ENCODE measurements at places on chromosomes 13 and 19. TPM values are rescaled to one million over a fixed set of nuclear protein-coding genes. Genes with fewer than 3 reads are reported as not detected.

GRCh38 chr13:109642358-109642757, 144.0 kb downstream of the IRS2 start:
- DNase-seq = no peak

DNA sequence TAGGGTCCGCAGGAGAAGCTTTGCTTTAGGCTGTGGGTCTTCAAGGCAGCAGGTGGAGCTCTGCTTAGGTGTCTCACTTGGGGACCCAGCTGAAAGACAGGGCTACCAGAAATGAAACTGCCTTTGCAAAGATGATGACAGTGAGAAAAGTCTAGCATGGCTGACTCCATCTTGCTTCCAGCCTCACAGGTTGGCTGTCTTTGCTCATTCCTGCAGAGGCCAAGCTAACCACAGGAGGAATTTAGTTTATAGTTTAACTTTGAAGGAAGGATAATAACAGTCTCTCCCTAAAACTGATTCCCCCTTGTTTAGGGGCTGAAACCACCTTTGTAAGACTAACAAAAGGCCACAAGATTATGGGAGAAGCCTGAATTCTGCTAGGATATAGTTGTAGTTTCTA, 252.4 kb downstream of the UQCRFS1 start:
- no peak for DNase-seq

DNA sequence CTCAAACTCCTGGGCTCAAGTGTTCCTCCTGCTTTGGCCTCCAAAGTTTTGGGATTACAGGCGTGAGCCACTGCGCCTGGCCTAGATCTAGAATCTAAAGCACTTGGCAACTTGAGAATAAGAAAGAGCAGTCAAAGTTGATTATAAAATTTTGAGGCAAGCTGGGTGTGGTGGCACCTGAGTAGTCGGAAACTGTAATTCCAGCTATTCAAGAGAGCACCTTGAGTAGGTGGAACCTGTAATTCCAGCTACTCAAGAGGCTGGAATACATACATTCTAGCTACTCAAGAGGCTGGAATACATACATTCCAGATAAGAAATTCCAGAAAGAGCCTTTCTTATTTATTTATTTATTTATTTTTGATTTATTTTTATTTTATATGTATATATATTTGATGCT, 8.3 kb upstream of the NAA16 start:
- no peak for DNase-seq

DNA sequence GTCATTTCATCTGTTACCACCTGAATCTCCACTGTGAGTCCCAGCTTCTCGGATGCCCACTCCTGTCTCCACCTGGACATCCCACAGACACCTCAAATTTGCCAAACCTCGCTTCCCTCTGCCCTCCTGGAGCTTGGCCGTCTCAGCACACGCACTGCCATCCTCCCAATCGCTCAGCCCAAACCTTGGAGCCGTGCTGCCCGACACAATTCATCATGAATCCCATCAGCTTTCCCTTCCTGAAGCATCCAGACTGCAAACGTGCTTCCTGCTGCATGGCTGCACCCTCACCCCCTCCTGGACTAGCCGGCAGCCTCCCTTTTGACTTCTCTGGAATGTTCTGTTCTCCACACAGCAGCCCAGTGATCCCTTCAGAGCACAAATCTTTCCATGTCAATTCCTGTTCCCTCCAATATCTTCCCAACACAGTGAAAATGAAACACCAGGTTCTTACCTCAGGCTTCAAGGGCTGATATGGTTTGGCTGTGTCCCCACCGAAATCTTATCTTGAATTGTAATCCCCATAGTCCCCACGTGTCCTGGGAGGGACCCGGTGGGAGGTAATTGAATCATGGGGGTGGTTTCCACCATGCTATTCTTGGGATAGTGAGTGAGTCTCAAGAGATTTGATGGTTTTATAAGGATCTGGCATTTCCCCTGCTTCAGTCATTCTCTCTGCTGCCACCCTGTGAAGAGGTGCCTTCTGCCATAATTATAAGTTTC, 1.1 kb upstream of the PROZ start:
- DNase-seq = no peak

GRCh38 chr13:91045351-91046034, 302.0 kb upstream of the MIR17HG start:
- DNase-seq = no peak

- no peak for DNase-seq
Measured at GRCh38 chr13:46119883-46120614, 15.2 kb upstream of the CPB2 start.

DNA sequence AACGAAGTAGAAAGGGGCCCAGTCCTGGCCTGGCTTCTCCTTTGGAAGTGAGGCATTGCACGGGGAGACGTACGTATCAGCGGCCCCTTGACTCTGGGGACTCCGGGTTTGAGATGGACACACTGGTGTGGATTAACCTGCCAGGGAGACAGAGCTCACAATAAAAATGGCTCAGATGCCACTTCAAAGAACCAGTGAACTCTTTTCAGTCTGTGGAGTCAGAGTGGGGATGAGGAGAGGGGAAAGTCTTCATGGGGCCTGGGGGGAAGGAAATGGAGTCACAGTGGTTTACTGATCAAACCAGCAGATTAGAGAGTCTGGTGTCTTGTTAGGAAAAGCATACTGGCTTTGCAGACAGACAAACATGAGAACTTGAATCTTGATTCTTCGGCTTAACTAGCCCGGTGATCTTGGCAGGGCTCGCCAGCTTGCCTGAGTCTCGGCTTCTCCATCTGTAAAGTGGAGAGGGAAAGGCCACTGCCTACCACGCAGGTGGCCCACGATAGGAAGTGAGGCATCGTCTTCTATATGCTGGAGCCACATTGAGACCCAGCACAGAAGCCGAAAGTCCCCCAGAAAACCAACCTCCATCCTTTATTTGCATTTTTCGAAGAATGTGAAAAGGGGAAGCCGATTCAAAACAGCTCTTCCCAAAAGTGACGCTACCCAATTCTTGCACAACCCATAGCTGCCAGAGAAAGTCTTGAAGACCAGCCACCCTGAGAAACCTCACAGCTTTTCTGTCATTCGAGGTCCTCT, at the start of gene FFAR1:
FFAR1 (plus strand) TSS at position 732 of the 759 bp plus-strand sequence. CDS start 3,650 bp downstream, outside the sequence.
- DNase-seq = peak; percentile 28

DNA sequence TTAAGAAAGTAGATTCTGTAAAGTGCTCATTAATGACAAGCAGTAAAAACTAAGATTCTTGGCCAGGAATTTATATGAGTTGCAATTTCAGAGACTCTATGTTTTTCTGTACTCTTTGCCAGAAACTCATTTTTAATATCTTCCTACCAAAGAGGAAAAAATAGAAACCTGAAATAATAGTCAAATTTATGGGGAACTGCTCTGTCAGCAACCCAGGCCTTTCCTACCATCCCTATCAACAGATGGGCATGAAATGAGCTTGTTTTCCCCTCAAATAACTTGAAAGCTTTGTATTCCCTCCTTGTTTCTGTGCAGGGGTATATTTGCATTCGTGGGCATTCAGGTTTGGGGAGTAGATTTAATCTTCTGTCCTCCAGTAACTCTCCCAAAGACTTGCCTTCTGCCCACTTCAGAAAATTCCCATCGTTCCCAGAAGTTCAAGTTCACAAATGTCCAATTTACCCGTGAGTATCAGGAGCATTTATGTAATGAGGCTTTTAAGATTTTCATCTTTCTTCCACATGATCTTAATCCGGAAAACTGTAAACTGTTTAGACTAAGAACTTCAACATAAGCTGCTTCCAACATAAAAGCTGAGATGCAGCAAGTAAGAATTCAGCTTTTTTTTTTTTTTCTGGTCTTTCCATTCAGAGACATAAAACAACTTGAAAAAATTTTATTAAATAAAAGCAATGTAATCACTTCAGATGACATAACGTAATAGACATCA, 363.1 kb downstream of the EFNB2 start:
- no peak for DNase-seq

GRCh38 chr19:6423499-6424194, 964 bp downstream of the KHSRP start:
- no peak for DNase-seq

- DNase-seq = no peak
Measured at GRCh38 chr13:32829676-32830335, 186.4 kb upstream of the KL start.

- DNase-seq = no peak
Measured at GRCh38 chr13:37457612-37458011, 141.0 kb downstream of the POSTN start.

DNA sequence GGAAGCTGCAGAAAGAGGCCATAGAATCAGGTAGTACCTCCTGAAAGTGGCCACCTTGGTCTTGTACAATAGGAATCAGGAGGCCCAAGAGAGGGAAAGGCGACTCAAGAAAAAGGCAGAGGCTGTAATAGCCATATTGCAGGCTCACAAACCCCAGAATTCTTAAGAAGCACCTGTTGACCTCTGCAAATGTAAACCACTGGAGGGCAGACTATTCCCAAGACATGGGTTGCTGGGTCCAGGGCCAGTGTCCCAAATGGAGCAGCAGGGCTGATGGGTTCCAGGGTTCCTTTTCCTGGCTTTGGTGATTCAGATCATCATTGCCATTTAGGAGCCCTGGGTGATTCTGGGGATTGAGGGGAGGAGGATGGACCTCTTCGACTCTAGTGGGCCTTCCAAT, 167.6 kb downstream of the B3GLCT start:
- no peak for DNase-seq

DNA sequence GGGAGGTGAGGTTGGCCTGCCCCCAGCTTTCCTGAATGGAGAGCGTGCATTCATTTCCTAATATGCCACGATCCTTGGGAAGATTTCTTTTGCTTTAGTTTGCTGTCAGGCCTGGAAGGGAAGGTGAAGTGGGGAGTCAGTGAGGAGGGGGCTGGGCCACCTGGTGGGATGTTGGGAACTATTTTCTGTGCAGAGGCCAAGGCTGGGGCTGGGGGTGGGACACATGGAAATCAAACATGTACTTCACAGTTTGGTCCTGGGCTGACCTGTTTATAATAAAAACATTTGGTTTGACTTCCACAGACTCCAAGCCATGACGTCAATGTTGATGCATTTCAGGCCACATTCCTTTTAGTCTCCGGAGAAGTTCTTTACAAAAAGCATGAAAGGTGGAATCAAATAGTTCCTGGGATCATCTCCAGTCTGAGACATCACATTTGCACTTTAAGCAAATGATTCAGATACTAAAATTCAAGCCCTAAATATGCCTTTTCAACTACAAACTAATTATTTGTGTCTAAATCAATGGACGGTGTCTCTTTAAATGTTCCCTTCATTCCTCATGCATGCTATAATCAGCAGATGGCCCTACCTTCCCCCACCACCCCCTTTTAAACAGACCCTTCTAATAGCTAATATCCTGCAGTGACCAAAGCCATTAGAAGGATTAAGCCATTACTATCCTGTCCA, 41.5 kb upstream of the MEDAG start:
- DNase-seq = no peak

The MAG gene
- total RNA-seq = not detected

The FRY gene
- total RNA-seq = 38.8 TPM

The PPM1N gene
- total RNA-seq = not detected

The CD79A gene
- total RNA-seq = 0.36 TPM

The KXD1 gene
- 63.4 TPM for total RNA-seq
